ENCODE measurements at places on chromosomes 16 and 17.
A peak's percentile ranks its signal among the peaks of the same experiment; 100 is the strongest.

GRCh38 chr17:73833775-73834488 lies 189.7 kb upstream of the SDK2 start:
- DNase-seq: no peak

GRCh38 chr16:1493746-1494094 lies 560 bp downstream of the TELO2 start:
- DNase-seq: no peak

GRCh38 chr16:28208131-28208530 lies 3.6 kb downstream of the XPO6 start:
- DNase-seq: no peak

- no peak for DNase-seq
Observed at GRCh38 chr17:16258901-16259300, 41.9 kb downstream of the PIGL start.

GRCh38 chr17:51214920-51215319 lies 44.9 kb downstream of the MBTD1 start:
- no peak for DNase-seq

DNA sequence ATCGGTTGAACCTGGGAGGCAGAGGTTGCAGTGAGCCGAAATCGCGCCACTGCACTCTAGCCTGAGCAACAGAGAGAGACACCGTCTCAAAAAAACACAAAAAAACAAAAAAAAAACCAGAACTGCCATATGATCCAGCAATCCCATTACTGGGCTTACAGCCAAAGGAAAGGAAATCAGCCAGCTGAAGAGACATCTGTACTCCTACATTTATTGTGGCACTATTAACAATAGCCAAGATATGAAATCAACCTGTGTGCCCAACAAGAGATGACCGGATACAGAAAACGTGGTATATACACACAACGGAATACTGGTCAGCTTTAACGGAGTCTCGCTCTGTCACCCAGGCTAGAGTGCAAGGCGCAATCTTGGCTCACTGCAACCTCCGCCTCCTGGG lies 14.6 kb downstream of the FANCA start:
- peak; percentile 33 for DNase-seq

- no peak for DNase-seq
Observed at GRCh38 chr17:61384354-61384691, 15.3 kb upstream of the TBX2 start.

- no peak for DNase-seq
Observed at GRCh38 chr17:13792314-13792713, 190.6 kb upstream of the HS3ST3A1 start.

DNA sequence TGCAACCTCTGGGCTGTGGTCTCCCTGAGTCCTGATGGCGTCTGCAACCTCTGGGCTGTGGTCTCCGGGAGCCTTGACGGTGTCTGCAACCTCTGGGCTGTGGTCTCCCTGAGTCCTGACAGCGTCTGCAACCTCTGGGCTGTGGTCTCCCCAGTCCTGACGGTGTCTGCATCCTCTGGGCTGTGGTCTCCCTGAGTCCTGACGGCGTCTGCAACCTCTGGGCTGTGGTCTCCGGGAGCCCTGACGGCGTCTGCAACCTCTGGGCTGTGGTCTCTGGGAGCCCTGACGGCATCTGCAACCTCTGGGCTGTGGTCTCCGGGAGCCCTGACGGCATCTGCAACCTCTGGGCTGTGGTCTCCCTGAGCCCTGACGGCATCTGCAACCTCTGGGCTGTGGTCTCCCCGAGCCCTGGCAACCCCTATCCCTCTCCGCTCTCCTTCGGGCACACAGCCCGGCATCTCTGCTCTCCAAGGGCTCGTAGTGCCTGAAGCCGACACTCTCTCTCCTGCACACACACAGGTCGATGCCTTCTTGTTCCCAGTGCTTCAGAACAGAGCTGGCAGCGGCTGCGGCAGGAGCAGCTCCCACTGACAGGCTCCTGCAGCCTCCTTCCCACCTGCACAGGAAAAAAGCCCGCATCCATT lies 45.6 kb downstream of the METRNL start:
- DNase-seq: no peak

- peak; percentile 80 for DNase-seq
Observed at GRCh38 chr16:81623365-81624102, 155.6 kb upstream of the PLCG2 start.

DNA sequence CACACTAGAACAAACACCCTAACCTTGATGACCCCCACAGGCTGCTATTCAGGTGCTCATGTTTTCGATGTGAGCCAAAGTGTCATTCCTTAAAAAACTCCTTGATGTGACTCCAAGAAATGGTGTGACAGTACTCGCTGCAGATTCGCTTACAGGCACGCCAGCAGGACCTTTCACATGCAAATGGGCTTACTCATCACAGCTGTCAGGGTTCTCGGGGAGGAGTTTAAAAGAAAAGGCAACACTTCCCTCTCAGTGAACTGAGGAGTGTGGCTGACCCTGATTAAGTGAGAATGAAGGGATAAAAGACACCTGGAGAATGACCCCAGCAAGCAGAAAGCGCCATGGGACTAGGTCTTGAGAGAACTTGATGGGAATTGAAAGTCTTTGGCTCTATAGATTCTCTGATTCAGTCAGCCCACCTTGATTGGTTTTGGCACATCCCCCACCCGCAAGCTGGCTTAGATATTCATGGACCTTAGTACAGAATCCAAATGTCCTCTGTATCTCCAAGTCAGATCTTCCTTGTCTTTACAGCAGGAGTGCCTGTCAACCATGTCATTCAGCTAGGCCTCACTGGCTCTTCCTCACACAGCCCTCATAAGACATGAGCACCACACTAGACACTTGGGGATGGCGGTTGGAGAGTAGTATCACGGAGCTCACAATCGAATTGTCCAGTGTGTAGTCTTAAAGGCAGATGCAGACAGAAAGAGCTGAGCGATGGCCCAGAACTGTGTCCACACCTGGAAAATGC lies 82.6 kb downstream of the HIC1 start:
- DNase-seq: peak; percentile 51

DNA sequence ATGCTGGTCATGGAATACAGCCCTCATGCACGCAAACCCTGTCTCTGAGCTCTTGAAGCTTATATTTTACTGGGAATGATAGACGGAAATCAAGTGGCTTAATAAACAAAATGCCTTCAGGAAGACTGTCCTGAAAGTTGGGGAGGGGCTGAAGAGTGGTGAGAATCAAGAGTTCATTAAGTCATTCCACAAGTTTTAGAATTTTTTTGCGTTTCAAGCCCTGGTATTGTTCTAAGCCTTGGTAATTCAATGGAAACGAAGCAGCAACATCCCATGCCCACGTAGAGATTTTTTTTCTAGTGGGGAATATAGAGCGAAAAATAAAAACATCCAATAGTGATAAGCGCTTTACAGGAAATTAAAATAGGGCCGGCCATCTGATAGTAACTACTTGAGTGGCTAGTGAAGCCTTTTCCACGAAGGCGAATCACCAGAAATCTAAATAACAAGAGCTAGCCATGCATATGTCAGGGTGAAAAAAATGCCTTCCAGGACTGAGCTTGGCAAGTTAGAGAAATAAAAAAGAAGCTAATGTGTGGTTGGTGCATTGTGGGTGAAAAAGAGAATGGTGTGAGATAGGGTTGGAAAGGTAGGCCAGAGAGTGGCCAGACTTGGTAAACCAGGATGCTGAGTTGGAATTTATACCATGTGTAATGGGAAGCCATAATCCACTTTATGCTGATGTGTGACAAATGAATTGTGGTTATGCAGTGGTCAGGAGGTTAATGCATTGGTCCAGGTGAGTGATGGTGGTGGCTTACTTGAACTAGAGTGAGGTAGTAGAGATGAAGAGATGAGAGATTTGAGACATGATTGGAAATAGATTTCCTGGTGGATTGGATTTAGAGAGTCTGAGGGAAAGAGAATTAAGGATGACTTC lies 772 bp downstream of the PFAS start:
- DNase-seq: no peak

DNA sequence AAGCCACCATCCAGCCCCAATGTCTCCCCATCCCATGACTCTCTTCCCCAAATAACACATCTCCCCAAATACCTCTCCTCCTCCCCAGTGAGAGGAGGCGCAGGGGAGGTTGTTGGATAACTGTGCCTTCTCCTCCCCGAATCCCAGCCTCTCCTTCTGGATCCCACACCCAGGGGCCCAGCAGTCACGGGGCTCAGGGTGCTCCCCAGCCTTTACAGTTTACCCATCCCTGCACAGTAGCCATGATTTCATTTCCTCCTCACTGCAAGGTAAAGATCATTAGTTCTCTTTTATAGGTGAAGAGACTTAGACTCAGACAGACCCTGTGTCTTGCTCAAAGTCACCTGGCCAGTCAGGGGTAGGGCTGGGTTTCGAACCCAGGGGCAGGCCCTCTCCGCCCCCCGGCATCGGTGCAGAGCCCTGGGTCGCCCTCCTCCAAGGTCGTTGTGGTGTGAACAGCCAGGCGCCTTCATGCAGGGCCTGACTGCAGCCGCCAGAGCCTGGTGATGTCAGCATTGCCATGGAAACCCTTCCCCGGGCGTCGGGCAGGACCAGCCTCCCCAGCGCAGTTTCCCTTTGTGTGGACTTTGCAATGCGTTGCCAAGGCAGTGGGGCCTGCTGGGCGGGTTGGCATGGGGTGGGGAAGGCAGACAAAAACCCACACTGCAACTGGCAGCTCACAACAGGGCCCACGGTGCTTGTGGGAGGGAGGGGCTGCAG lies 53.3 kb upstream of the TOB1 start:
- peak; percentile 96 for DNase-seq

- DNase-seq: peak; percentile 63
Observed at GRCh38 chr16:56789360-56789759, 59.4 kb downstream of the NUP93 start.

DNA sequence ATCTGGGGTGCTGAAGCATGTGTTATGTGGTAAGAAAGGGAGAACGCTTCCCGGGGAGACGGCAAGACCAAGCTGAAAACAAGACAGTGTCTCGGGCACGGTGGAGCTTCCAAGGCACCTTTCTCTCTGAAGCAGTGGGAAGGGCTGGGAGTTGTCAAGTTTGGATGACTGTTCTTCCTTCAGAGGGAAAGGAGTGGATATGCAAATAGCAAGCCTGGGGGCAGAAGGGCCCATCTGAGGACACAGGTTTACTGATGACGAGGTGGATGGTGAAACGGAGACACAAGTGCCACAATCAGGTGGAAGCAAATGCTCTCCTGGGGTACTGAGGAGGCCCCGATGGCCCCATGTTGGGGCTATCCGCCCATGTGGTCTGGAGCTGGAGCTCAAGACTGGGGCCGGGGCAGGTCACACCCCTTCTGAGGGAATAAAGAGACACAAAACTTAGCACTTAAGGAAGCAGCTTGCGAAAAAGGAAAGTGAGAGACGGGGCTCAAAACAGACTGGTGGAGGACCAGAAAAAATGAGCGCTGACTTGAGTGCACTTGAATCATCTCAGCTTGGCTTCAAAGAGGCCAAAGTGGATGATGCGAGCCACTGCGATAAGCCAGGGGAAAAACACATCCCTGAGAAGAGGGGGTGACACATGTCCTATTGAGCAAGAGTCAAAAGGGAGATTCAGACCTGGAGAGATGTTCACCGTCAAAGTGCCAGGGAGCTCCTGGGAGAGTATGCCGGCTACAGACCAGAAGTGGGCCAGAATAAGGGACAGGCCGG lies 34.8 kb upstream of the MTSS2 start:
- DNase-seq: no peak

- peak; percentile 97 for DNase-seq
Observed at GRCh38 chr17:80942423-80943345, 49.0 kb upstream of the CHMP6 start.

- no peak for DNase-seq
Observed at GRCh38 chr16:947255-947921, 23.4 kb downstream of the LMF1 start.

- no peak for DNase-seq
Observed at GRCh38 chr16:22183901-22184614, 21.8 kb downstream of the SDR42E2 start.

DNA sequence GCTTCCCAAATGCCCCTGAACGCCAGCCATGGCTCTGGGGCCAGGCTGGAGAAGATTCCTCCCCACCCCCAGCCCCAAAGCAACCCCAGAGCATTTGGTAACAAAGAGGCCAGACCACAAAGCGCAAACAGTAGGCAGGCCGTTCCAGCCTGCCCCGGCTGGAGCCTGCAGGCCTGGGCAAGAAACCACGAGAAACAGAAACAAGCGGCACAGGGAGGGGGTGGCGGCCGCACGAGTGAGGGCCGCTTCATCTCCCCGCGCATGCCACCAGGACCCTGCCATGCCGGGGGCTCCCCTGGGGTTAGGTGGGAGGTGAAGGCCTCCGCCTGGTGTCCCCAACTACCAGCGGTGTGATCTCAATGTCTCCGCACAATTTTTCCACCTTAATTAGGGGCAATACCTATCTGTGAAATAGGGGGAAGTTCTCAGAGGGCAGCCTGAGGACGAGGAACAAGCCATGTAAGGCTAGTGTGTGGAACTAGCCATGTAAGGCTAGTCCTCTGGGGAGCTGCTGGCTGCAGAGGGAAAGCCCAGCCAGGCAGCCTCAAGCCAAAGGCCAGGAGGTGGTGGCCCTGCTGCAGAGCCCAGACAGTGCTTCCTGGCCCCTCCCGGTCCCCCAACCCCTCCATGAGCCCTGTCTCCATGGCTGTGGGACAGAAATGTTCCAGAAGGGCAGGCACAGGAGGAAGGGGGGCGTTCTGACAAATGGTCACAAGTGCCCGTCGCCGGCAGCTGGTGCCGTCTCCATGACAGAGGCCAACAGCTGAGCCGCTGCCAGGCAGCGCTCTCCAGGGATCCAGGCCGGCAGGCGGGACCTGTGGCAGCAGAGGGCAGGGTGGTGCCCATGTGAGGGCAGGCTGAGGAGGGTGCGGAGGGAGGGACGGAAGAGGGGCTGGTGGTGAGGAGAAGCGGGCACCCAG lies 14.5 kb upstream of the MTSS2 start:
- peak; percentile 96 for DNase-seq

GRCh38 chr17:65183736-65184135 lies 46.6 kb downstream of the RGS9 start:
- no peak for DNase-seq

DNA sequence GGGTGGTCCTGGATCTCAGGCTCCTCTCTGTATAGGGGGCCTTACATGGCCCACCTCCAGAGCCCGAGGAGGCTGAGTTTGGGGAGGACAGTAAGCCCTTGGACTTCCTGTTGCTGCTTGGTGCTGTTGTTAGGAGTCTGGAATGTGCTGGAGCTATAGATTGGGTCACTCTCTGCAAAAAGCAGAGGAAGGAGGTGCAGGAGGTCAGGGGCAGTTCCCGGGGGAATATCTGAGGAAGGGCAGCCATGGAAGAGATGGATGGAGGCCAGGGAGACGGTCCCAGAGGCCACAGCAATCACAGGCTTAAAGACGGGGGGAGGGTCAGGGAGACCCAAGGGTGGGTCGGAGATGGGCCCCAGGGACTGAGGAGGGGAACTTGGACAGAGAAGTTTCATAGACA lies 23.0 kb upstream of the CBX4 start:
- DNase-seq: no peak

DNA sequence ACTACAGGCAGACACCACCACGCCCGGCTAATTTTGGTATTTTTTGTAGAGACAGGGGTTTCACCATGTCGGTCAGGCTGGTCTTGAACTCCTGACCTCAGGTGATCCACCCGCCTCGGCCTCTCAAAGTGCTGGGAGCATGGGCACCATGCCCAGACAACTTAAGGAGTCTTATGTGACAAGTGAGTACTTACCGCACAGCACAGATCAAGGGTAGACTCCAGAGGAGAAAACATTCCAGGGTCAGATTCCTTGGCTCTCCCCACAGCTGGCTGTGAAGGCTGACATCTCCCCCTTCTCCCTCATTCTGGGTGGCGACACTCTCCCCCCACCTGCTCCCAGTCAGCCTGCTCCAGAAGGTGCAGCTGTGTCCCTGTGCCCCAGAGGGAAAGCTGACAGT lies 10.6 kb downstream of the ZSCAN10 start:
- DNase-seq: peak; percentile 49

- DNase-seq: peak; percentile 56
Observed at GRCh38 chr17:33615861-33616260, 322.8 kb upstream of the ASIC2 start.
